AG09309 (cell line): ENCODE measurements at places on chromosomes 4 and X.
A peak's percentile ranks its signal among the peaks of the same experiment; 100 is the strongest.

- DNase-seq, result no peak
Measured at GRCh38 chr4:138655286-138655685, 360.3 kb upstream of the NOCT start.

GRCh38 chrX:46637938-46638337 is 64.4 kb downstream of the CHST7 start:
- DNase-seq, result no peak

DNA sequence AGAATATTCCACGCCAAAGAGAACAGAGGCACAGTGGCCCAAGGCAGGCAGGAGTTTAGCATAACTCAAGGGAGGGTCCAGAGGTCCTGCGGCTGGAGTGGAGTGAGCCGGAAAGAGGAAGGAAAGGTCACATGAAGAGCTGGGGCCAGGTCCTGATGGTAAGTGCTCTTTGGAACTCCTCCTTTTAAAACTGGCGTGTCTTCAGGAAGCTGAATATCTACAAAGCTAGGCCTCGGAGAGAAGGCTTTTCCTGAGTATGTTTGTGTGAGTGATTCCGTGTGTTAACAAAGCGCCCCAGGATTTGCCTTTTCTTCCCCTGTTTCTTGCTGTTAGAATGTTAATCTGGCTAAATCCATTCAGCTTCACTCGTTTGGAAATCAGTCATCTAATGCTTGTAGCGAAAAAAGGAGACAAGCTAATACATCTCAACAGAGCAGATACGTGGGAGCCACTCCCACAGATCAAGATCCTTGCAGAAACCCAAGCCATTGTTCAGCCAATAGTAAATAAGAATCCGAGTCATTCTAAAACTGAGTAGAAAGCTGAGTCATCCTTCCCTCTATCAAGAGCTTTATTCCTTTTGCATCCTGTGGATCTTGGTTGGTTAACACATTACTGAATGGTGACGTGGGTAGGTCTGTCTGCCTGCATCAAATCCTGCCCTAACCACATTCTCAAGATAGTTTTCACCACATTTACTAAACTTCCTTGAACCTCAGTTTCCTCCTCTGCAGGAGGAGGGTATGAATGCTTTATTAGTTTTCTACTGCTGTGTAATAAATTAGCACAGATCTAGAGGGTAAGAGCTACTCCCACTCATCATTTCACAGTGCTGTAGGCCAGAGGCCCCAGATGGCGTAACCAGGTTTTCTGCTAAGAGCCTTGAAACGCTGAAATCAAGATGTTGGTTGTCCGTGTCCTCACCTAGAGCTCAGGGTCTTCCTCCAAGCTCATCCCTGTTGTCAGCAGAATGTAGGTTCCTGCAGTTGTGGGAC is 43.2 kb upstream of the RBM47 start:
- DNase-seq, result peak; percentile 97

DNA sequence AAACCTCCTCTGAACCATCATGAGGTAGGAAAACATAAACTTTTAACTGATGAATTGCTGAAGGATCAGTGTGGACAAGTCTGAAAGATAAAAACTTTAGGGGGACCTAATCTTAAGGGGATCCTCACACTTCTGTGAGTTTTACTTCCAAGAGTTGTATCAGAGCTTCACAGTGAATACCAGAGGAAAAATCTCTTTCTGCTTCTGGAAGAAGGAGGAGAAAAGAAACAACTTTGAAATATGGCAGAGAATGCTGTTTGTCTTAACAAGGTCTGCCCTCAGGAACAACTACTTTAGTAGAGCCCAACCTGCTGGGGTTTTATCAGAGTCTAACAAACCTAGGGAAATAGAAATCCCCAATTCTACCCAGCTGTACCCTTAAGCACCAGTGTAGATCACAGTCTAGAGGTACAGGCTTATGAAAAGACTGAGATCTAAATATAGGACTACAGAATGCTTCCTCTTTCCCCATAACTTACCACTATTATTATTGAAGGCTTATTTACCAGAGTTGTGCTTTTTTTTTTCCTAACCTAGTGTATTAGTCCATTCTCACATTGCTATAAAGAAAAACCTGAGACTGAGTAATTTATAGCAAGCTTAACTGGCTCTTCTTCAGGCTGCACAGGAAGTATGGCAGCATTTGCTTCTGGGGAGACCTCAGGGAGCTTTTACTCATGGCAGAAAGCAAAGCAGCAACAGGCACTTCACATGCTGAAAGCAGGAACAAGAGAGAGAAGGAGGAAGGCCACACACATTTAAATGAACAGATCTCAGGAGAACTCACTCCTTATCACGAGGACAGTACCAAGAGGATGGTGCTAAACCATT is 167.9 kb downstream of the CAMK2D start:
- no peak for DNase-seq

- no peak for DNase-seq
Measured at GRCh38 chrX:40960041-40960440, 125.2 kb upstream of the USP9X start.

- DNase-seq, result no peak
Measured at GRCh38 chrX:132576939-132577338, 88.1 kb upstream of the MBNL3 start.

DNA sequence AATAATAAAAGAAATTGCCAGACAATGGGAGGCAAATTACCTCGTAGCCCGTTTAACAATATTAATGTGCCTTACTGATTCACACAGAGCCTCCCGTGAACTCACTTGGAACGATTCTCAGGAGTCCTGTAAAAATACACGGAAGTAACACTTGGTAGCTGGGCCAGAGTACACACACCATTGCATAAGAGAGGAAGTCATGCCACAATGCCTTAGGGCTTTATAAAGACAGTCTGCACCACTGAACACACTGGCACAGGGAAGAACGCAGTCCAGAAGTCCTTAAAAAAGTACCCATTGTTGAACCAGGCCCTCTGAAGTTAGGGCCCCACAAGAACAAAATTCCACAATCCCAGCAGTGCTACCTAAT is 15.1 kb downstream of the SLC2A9 start:
- DNase-seq, result peak; percentile 27

DNA sequence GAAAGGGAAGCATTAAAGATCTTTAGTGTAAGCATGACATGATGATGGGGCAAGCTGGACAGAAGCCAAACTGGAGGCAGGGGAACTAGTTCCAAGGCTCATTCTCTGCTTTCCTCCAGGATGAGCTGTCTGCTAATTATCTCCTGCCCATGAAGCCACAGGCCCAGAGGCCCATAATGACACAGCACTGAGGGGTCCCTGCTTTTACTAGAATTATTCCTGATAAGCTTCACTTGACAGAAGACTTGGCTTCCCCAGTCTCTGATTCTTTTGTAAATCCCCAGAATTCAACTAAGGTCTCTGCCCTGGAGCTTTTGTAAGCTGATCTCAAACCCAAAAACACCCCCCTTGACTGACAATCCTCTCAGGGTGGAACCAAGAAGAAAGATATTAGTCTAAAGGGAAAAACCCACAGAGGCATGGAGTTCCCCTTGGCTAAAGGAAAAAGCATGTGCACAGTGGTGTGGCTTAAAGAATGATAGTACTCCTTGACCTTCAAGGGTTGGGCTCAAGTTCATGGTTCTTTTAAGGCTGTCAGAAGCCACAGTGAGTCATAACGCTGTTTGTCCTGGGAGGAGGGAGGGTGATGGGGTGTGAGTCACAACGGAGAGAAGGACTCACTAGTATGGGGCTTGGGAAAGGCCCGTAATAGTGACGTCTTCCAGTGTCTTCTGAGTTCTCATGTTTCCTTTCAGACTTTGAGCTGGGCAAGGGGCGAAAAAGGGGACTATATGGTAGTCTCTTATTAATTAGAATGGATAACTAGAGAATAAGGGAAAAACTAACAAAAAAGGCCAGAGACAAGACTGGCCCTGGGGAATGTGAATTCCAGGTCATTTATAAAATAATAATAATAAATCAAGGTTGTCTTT is 146.0 kb upstream of the CPEB2 start:
- DNase-seq, result peak; percentile 83

GRCh38 chr4:16790508-16790907 is 107.9 kb downstream of the LDB2 start:
- no peak for DNase-seq

DNA sequence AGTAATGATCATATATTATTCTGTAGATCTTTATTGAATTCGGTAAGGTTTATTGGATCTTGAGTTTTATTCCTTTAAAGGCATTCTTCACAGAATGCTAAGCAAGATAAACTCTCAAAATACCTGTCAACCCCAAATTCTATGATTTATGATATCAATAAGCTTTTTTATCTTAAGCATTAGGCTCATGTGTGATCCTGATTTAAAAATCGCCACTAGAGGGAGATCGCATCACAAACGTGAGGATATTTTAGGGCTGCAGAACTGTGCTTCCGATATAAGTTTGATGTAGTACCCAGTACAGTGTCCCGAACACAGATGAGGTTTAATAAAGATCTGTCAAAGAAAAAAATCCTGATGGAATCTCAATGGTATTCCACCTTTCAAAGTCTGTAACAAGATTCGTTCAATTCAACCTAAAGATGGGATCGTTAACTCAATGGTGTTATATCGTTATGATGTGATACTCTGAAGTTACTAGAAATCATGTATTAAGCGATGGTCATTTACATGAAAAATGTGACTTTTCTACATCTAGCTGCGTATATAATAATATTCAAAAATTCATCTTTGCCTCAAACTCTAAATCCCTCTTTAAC is 169.0 kb downstream of the CORIN start:
- DNase-seq, result peak; percentile 21

DNA sequence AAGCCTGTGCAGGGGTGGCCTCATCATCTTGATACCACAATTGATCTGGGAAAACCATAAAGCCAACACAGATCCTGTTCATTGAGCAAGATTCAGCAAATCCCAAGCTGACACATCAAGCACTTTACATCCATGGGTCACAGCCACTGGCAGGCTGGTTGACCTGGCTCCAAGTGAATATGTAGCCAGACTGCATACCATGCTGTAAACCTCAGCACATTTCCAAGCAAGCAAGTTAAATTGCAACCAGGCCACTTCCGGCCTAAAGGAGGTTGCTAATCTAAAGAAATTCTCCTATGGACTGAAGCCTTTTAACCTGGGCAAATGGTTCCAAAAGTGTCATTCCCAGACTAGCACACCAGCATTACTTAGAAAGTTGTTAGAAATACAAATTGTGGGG is 54.4 kb upstream of the USP26 start:
- DNase-seq, result no peak

- DNase-seq, result no peak
Measured at GRCh38 chr4:95674521-95674981, 125.8 kb upstream of the UNC5C start.

GRCh38 chrX:141609111-141609510 is 19.6 kb downstream of the SPANXA2 start:
- DNase-seq, result no peak

GRCh38 chr4:86026720-86027119 is 333.1 kb downstream of the MAPK10 start:
- DNase-seq, result no peak

DNA sequence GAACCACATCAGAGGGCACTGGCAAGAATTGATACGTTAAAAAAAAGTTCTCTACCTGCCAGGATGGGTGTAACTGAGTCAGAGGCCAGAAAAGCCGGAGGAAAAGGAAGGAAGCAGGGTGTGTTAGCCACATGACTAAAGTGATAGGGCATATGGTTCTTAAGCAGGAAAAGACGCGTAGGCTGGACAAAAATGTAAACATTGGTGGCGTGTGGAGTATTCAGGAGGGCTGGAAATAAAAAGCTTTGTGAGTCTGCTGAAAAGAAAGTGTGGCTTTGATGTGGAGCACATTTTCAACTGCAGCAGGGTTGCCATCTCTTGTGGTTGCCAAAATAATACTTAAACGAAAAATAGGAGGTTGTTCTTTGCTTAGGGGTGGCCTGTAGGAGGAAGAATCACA is 186.5 kb upstream of the RPL34 start:
- peak; percentile 7 for DNase-seq

DNA sequence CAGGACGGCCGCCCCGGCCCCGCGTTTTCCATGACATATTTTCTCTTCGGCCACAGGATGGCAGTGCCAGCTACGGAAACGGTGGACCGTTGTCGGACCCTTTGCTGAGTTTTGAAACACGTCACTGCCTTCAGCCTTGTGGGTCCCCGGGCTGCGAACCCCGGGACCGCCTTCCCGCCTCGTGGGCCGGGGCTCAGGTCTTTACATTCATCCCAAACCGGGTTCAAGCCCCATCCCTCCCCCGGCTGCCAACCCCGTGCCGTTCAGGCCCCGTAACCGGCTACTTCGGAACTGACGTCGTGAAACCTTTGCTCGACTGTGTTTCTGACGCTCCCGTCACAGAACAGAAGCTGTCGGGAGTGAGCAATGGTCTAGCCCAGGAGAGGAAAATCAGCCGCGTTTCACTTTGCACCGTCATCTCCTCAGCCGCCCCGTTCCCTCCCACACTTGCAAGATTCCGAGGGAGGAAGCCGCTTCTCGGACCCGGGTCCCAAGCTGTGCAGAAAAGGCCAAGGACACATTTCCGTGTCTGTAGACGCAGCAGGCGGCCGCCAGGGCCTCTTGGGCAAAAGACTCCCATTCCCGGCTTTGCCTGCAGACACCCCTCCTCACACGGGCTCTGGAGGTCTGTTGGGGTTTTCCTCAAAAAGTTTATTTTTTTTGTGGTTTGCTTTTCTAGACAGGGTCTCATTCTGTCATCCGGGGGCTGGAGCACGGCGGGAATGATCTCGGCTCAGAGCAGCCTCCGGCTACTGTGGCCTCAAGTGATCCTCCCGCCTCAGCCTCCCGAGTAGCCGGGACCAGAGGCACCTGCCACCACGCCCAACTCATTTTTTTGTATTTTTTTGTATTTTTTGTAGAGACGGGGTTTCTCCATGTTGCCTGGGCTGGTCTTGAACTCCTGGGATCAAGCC is 41.4 kb upstream of the PPP2R3B start:
- no peak for DNase-seq

DNA sequence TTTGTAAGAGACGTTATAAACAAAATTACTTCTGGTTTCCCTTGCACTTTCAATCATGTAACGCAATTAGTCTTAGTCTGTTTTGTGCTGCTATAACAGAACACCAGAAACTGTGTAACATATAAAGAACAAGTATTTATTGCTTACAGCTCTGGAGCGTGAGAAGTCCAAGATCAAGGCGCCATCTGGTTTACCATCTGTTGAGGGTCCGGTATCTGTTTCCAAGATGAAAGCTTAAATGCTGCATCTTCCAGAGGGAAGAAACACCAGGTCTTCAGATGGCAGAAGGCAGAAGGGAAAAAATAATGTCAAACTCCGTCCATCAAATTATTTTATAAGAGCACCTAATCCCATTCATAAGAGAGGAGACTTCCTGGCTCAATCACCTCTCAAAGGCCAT is 474.1 kb downstream of the PDGFC start:
- no peak for DNase-seq

GRCh38 chr4:71186566-71187403 is 152.0 kb upstream of the SLC4A4 start:
- DNase-seq, result no peak

GRCh38 chrX:40061871-40062524 is 35.8 kb downstream of the BCOR start:
- no peak for DNase-seq

DNA sequence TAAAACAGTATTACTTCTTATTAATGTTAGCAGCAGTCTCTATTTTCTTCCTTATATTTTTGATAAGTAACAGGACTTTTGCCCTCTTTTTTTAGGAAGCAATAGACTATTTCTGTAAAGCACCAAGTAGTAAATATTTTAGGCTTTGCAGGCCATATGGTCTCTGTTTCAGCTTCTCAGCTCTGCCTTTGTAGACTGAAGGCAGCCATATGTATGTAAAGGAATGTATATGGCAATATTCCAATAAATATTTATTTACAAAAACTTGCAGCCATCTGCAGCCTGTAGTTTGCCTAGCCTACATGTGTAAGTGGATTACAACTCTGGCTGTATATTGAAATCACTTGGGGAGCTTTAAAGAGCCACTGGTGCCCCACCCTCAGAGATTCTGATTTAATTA is 15.0 kb downstream of the RADX start:
- no peak for DNase-seq
